SK-N-SH (cell line): ENCODE measurements at places on chromosomes 2 and 18. TPM values are rescaled to one million over a fixed set of nuclear protein-coding genes. Genes with fewer than 3 reads are reported as not detected.

DNA sequence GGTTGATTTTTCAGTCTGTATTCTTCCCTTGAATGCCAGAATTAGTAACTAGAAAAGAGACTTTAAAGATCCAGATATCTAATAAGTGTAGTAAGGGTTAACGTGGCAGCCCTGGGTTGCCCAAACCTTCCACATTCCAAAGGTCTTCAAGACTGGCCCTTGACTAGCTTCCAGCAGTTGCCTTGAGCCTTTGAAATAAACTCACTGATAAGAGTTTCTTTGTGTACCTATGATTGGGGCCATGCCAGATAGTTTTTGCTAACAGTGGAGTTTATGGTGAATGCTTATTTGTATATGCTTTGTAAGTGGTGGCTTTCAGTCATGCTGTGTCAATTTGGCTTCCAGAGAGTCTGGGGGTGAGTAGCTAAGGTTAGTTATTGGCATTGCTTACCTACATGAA lies 722.3 kb downstream of the RNF144A start:
- no peak for DNase-seq

GRCh38 chr2:196566961-196567666 lies 72.4 kb upstream of the CCDC150 start:
- DNase-seq: no peak

Gene ABHD1
- polyA plus RNA-seq: 3.3 and 4.1 TPM in 2 replicates

DNA sequence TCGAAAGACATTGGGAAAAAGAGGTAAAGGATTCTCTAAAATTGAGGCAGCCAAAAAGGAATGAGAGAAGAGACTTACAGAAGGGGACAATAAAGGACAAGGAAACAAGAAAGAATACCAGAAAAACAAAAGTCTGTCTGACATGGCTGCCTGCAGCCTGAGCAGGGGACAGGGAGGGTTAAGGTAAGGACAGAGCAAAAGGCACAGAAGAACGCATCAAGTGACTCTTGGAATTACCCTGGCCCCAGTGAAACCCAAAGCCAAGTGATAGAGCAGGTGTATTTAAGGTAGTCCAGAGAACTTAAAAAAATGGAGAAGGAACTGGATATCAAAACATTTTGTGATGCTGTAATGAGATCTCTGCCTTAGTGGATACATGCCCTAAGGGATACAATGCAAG lies 47.1 kb upstream of the XIRP2 start:
- DNase-seq: no peak

- no peak for DNase-seq
These were observed 536.5 kb upstream of the CRIM1 start for GRCh38 chr2:35819033-35819432.

- DNase-seq: no peak
These were observed 37.6 kb downstream of the CRACDL start for GRCh38 chr2:98898423-98898841.

- no peak for DNase-seq
These were observed 15.0 kb downstream of the CCDC74A start for GRCh38 chr2:131542438-131543384.

GRCh38 chr2:37671009-37671815 lies at the start of gene CDC42EP3:
CDC42EP3 (minus strand) TSS chr2:37671642; CDS start chr2:37646587, 25,055 bp downstream.
- DNase-seq: peak; percentile 95

Gene IFIH1
- polyA plus RNA-seq: 0.84 and 1.0 TPM in 2 replicates

Gene RBM44
- polyA plus RNA-seq: 0.30 and 0.34 TPM in 2 replicates

Gene GMCL1
- polyA plus RNA-seq: 5.3 and 6.2 TPM in 2 replicates
